Activated B cell treated with CpG ODN at 0.5 μM for 24 hours (primary cell): ENCODE measurements at places on chromosomes 2 and 18.

DNA sequence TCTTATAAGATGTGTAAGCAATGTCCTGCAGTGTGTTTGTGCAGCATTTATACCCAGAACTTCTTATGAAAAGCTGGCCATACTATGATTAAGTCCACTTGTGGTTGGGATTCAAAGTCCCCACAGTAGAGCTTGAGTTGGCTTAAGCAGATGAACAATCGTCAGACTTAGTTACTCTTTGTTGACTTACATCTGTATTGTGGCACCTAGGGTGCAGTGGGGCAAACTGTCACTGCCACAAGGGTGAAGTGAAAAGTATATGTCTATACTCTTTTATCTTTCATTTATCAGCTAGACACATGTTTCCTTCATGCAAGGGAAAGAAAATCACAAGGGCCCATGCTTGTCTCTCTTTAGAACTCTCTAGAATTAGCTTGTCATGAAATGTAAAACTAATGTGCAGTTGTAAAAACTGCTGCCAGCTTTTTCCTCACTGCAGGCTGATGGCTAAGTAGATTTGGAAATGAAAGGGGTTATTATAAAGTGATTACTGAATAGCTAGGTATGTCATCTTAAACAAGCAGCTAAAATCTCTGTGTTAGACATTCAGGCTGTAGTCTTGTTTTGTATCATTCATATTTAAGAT is 474.5 kb downstream of the PTPRM start:
- no peak for DNase-seq

DNA sequence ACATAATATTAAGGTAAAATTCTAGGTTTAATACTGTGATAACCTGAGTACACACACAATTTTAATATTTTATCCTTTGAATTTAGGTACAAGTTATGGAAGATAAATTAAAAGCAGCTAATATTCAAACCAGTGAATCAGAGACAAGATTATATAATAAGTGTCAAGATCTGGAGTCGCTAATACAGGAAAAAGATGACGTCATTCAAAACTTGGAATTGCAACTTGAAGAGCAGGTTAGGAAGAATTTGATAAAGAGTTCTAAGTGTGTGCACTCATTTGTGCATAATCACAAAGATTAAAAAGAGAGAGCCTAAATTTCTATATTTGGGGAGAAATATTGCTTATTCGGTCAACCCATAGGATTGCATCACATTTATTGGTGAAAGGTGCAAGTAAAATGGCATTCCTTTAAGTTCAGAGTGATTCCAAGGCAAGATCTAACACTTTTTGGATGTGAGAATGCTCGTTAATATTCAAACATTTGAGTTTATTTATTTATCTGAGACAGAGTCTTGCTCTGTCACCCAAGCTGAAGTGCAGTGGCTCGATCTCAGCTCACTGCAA is 16.3 kb upstream of the C1GALT1C1L start:
- DNase-seq: no peak

- DNase-seq: no peak
Observed at GRCh38 chr2:69499242-69499641, 62.0 kb upstream of the NFU1 start.

DNA sequence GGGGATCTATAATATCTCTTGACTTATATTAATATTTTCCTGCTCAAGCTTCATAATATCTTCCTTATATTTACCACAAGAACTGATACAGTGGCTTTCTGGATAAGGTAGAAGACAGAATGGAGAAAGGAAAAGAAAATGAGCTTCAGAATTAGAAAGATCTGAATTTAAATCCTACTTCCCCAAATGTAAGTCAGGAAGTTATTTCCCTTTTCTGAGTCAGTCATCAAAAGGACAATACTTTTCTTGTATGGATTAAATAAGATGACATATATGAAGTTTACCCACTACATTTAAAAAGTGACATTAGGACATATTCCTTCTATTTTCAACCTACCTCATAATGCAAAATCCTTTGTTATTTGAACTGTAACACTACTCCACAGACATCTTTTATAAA is 19.0 kb downstream of the KRCC1 start:
- DNase-seq: no peak

DNA sequence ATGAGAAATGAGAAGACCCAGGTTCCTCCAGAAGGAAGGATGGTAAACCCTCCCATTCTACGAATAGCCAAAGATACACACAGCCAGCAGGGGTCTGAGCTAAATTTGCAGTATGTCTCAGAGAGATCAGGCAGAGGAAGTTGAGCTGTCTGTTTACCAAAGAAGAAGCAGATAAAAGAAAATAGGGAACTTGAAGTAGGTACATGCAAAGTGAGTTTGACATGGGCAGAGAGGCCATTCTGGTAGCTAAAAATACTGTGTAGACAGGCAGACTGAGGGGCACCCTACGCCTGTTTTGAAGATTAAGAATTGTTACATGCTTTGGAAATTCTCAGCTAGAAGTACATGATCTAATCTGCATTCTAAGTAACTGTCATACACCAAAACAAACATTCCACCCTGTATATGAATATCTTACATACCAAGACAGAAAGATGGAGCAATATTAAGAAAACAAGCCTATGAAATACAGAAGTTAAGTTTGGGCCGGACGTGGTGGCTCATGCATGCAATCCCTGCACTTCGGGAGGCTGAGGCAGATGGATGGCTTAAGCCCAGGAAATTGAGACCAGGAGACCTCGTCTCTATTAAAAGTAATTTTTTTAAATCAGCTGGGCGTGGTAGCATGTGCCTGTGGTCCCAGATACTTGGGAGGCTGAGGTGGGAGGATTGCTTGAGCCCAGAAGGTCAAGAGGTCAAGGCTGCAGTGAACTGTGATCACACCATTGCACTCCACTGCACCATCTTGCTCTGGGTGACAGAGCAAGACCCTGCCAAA is 157.9 kb downstream of the ANKRD44 start:
- no peak for DNase-seq

DNA sequence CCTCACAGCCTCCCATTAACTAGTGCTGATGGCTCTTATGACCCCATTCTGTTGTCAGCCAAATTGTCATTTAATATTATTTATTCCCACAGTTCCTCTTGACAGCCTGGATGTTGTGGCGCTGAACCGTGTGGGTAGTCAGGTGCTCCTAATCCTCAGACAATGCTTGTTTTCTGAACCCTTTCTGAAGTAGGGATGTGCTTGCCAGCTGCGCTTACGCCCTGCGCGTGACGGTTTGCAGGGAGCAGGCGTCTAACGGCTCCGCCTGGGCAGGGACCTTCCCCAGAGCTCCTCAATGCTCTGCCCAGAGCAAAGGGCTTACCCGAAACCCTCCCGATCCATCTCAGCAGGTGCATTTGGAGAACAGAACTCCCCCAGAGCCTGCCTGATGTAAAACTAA is 358.2 kb upstream of the MYT1L start:
- no peak for DNase-seq

GRCh38 chr2:20034821-20035220 is 16.6 kb downstream of the LAPTM4A start:
- no peak for DNase-seq

DNA sequence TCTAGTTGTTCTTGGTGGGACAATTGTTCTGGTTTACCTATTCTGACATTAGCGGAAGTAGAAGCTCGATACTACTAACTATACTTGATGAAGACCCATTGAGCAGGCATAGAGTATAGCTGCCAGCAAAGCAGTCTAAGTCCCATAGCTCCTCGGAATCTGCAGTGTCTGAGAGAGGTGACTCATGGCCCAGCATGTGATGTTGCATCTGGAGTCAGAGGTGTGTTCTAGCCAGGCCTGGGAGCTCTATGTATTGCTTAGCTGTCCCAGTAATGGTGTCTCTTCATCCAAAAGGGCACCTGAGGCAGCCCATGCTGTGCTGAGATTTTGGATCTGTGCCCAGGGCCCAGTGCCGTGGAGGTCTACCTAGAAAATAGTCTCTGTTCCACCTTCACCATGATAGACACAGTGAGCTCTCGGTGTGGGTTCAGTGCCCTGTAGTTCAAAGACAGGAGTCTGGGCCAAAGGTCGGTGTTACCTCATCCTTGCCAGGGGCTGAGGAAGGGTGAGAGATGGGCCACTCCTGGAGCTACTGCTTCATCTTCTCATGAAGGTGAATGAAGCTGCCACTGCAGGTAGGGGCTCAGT is 47.3 kb downstream of the MEX3C start:
- DNase-seq: no peak

DNA sequence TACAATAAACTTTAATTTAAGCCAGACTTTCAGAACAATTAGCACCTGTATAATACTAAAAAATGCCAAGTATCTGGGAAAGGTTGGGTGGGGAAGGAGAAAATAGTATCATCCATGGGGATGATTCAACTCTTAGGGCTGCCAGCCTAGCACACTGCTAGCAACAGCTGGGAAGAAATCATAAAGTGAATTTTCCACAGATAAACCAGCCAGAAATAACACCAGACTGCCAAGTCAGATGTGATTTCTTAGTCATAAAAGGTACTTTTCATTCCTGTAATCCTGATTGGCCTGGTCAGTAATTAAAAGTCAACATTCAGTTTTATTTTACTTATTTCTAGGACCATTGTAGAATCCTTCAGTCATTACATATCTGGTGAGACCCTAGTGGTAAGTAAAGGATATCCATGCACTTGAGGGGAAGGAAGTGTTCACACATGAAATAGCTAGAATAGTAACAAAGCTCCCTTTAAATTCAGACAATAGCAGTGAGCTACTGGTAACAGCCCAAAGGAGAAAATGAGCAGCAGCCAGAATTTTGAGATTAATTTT is 59.4 kb downstream of the LIMS1 start:
- DNase-seq: no peak

DNA sequence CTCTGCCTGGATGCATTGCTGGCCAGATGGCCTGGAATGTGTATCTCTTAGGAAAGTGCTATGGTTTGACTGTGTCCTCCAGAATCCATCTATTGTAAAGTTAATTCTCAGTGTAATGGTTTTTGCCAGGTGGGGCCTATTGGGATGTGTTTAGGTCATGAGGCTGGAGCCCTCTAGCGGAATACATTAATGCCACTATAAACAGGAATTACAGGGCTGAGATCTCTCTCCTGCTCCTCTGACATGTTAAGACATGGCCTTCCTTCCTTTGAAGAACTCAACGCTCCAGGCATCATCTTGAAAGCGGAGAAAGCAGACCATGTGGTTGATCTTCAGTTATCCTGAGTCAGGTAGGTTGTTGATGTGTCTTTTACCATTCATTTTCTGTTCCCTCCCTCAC is 276.4 kb downstream of the RPIA start:
- no peak for DNase-seq

DNA sequence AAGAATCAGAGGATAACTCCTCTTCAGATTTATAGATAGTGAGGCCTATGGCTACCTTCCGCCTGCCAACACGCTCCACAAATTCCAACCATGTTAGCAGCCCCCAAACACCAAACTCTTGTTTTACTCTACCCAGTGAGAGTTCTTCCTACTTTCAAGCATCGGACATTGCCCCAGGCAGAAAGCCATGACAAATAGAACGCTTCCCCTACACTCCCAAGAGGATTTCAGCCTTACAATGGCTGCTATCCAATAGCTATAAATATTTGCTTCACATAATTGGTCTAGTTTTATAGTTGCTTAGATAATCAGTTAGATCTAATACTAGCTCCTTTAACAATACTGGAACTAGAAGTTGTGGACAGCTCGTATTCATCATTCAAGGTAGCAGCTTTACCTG is 503.4 kb upstream of the VRK2 start:
- no peak for DNase-seq

- DNase-seq: no peak
Observed at GRCh38 chr2:221896505-221897151, 324.5 kb upstream of the EPHA4 start.

DNA sequence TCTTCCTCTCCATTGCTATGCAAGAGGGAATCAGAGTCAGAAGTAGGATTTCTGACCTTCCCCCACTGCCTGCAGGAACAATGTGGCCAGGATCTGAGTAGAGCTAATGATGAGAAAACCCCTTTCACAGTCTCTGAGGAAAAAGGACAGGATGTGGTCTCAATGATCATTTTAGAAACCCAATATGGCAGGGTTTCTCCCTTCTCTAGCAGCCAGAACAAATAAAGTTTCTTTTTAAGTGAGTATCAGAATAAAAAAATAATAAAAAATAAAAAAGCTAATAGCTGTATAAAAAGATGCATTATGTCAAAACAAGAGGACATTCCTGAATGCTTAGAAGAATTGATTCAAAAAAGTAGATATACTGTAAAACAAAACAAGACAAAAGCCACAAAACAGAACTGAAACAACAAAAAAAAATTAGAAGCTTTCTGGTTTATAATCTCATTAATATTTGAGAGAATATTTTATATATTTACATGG is 1124.9 kb upstream of the ZEB2 start:
- no peak for DNase-seq

- DNase-seq: no peak
Observed at GRCh38 chr2:19911808-19912509, 10.2 kb upstream of the TTC32 start.

DNA sequence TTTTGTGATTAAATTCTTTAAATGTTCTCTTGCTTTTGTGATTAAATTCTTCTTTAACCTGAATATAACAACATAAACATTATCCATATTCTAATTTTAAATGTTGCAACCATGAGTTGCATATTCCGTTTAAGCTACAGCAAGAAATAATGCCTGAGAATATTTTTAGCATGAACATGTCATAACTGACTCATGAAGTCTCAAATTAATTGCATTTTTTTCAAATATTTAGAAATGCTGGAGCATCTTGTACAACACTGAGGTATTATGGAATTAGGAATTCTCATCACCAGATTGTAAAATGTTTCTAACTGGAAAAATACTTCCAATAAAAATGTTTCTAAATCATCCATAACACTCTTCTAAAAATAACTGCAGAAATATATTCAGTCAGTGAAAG is 14.7 kb downstream of the ROCK2 start:
- no peak for DNase-seq

GRCh38 chr2:44155666-44156446 is 12.8 kb upstream of the PPM1B start:
- DNase-seq: no peak

GRCh38 chr2:16288371-16289112 is 348.2 kb downstream of the MYCN start:
- DNase-seq: no peak

DNA sequence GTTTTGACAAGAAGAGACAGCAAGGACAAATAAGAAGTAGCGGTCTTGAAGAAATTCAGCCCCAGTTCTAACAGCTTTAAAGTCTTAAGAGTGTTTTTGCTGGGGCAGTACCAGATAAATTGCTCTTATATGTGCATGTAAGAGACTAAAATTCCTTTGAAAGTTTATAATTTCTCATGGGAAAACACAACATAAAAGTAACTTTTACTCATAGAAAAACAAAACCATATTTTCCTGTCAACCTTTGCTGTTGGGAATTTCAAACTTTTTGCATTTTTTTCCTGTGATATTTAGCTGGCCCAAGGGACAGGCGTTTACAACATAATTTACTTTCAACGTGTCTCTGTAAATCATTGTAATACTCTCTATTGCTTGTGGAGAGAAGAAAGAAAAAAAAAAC is 767.8 kb upstream of the ZEB2 start:
- DNase-seq: no peak

DNA sequence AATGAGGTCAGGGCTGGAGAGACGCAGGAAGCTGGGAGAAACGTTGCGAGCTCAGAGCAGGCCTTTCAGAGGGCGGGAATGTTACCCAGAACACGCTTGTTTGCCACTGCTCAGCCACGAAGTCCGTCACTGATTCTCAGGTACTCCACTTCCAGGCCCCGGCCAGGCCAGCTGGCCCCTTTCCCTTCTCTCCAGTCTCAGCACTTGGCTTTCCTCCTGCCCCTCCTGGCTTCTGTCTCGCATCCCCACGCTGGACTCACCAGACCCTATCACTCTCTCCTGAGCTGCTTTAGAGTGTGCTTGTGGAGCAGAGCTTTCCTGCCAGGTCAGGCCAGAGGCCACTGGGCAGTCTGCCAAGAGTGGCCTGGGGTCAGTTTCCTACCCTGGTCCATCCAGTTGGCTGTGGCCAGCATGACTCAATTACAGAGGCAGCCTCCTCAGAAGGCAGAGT is 151.4 kb downstream of the TWIST2 start:
- no peak for DNase-seq

- no peak for DNase-seq
Observed at GRCh38 chr2:207491086-207491485, 38.7 kb upstream of the CREB1 start.
